ENCODE measurements at places on chromosomes 13 and 19.
A peak's percentile ranks its signal among the peaks of the same experiment; 100 is the strongest.

GRCh38 chr19:48480558-48481500 lies 11.7 kb downstream of the CYTH2 start:
- H3K36me3 ChIP-seq, result peaks cover 10% of the 10 kb centered on the region
- peaks cover 4% of the 10 kb centered on the region for H3K4me1 ChIP-seq
- DNase-seq, result peak; percentile 51
- H3K27ac ChIP-seq, result peak overlapping the region; percentile 77
- peak overlapping the region; percentile 82 for H3K4me3 ChIP-seq
- peaks cover 3% of the 10 kb centered on the region for H3K27me3 ChIP-seq

DNA sequence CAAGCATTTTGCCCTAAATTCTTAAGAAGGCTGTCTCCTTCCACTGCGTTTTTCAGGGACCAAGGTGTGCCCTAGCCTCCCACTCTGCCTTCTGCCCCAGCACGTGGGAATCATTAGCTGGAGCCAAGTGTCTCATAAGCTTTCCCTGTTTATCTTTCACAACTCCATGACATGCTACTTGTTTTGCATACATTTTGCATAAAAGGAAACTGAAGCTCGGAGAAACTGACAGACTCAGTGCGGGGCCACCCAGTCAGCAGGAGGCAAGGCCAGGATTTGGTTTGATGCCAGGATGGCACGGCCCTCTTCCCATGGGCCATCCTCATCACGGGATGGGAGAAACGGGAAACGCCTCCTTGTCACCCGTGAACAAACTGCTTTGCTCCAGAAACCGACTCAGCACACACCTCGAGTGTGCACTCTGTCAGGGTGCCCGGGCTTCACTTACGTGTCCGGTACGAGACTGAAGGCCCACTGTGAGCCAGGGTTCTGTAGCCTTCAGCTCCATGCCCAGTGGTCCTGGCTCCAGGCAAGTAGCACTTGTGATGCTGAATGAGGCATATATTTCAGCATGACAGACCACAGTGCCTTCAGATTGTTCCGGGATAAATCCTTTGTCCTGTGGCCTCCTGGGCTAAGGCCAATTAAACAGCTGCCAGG lies 9.6 kb downstream of the CEBPA start:
- H3K4me1 ChIP-seq, result no peaks in the 10 kb centered on the region
- DNase-seq, result no peak
- no peak overlapping the region for H3K27ac ChIP-seq
- no peaks in the 10 kb centered on the region for H3K36me3 ChIP-seq
- peaks cover 49% of the 10 kb centered on the region for H3K27me3 ChIP-seq

DNA sequence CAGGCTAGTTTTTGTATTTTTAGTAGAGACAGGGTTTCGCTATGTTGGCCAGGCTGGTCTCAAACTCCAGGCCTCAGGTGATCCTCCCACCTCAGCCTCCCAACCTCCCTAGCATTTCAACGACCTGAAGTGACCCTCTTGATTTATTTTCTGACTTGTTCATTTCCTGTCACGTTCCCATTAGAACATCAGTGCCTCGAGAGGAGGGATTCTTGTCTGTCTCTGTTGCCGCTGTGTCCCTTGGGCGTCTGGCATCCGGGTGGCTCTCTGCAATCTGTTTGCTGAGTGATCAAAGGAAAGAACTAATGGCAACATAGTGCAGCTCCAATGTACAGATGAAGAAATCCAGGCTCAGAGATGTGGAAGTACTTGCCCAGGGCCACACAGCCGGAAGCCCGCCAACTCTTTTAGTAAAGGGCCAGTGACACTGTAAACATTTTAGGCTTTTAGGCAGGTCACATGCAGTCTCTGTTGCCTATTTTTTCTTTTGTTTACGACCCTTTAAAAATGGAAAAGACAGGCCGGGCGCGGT lies 47.5 kb downstream of the NFIC start:
- no peak overlapping the region for H3K4me3 ChIP-seq
- H3K4me1 ChIP-seq, result no peaks in the 10 kb centered on the region
- no peak for DNase-seq

DNA sequence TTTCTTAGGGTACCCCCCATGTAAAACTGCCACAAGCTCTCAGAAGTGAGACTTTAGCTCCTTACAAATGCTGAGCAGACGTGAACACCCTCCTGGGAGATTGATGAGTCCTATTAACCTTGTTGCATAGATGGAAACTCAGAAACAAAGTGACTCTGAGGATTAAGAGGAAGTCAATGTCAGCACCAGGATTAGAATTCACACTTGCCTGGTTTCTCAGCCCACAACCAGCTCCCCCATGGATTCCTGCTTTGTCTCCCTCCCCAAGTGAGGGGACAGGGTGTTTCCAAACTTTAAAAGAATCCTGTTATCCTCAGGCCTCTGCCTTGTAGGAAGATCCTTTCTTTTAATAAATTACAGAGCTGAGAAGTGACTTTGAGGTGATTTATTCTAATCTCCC lies 324.4 kb downstream of the NDFIP2 start:
- H3K4me1 ChIP-seq, result no peaks in the 10 kb centered on the region
- no peaks in the 10 kb centered on the region for H3K36me3 ChIP-seq
- H3K27ac ChIP-seq, result no peak overlapping the region

DNA sequence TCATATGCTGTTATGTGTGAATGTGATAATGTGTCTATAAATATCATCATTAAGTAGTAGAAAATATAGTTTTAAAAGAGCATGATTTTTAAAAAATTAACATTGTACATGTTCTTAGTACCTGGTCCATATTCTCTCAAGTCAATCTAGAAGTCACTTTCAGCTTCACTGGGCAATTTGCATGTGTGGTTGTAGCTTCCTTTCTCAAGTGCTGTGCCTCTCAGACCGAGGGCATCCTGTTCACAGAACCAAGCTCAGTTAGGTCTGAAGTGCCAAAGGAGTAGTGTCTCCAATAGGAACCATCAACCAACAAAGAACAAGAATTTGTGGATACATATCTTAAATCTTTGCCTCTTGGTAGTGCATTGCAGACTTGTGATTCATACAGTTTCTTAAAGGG lies 541.8 kb upstream of the SLC10A2 start:
- H3K4me3 ChIP-seq, result no peak overlapping the region
- no peaks in the 10 kb centered on the region for H3K36me3 ChIP-seq
- no peak for DNase-seq
- H3K4me1 ChIP-seq, result no peaks in the 10 kb centered on the region
- no peak overlapping the region for H3K27ac ChIP-seq

GRCh38 chr13:59318320-59318930 lies 845.3 kb downstream of the DIAPH3 start:
- no peaks in the 10 kb centered on the region for H3K36me3 ChIP-seq
- DNase-seq, result peak; percentile 14
- no peaks in the 10 kb centered on the region for H3K27me3 ChIP-seq
- no peak overlapping the region for H3K4me3 ChIP-seq
- H3K4me1 ChIP-seq, result no peaks in the 10 kb centered on the region

DNA sequence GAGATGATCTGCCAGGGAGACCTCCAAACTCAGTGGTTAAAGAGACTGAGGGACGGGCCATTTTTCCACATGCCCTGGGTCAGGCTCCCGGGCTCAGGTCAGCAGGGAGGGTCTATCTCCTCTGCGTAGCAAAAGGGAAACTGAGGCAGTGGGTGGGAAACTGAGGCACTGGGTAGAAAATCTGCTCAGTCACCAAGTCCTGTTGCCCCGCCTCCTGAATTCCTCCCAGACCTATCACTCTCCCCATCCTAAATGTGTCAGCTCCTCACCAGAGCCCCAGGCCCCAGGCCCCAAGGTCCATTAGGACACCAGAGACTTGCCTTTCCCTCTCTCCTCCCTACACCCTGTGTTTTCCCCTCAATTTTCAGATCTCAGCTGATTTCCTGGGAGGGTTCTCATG lies 2.4 kb downstream of the CD320 start:
- no peak overlapping the region for H3K4me3 ChIP-seq
- peak overlapping the region; percentile 10 for H3K27ac ChIP-seq
- no peaks in the 10 kb centered on the region for H3K36me3 ChIP-seq

GRCh38 chr19:4425537-4425936 lies 23.1 kb downstream of the CHAF1A start:
- no peak overlapping the region for H3K4me3 ChIP-seq
- peaks cover 11% of the 10 kb centered on the region for H3K36me3 ChIP-seq
- no peak for DNase-seq
- no peaks in the 10 kb centered on the region for H3K4me1 ChIP-seq
- no peak overlapping the region for H3K27ac ChIP-seq

DNA sequence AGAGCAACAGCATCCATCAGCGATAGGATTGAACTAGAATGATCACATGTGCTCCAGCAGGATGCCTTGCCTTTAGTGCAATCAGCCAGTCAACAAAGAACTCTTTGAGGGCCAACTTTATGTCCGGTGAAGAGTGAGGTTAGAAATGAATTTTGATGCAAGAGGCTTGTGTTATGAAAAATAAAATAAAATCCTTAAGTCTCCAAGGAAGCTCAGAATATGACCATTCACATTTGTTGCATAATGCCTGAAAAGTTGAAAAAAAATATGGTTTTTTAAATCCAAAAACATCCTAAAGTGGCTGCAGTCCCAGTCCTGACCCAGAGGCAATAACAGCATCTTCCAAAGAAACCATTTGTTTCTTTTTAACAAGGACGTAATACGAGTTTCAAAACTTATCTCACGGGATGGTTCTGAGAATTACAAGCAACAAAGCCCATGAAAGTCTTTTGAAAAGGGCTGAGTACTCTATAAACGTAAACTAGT lies 61.3 kb downstream of the DCLK1 start:
- no peaks in the 10 kb centered on the region for H3K27me3 ChIP-seq
- no peak overlapping the region for H3K27ac ChIP-seq

DNA sequence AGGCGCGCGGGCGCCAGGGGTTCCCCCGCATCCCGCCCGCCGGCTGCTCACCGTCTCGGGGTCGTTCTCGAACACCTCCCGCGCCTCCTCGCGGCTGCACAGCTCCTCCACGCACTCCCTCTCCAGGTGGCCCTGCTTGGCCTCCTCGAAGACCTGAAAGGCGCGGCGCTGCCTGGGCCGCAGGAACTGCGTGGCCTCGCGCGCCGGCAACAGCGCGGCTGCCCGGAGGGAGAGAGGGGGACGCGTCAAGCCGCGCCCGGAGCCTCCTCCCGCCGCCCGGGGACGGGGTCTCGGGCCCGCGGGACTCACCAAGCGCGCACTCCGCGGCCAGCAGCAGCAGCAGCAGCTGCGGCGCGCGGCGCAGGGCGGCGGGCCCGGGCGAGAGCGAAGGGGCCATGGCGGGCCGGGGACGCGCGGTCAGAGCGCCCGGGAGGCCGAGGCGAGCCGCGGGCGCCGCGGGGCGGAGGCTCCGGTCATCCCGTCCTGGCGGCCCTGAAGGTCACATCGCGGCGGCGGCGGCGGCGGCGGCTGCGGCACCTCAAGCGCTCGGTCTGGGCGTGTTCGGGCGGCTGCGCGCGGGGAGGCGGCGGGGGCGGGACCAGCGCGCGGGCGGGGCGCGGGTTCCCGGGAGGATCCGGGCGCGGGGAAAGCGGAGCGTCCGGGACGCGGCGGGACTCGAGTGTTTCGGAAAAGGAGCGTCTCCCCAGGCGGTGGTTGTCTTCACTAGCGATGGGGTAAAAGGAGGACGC lies at the start of gene GAS6:
Gene GAS6, minus strand, starts transcription at position 553 of the 749 bp plus-strand sequence. Its CDS starts 156 bp downstream, at position 397.
- no peak for DNase-seq
- peaks cover 55% of the 10 kb centered on the region for H3K27me3 ChIP-seq
- no peak within 1 kb of the TSS for H3K27ac ChIP-seq
- H3K36me3 ChIP-seq, result no peaks in the 10 kb centered on the region

DNA sequence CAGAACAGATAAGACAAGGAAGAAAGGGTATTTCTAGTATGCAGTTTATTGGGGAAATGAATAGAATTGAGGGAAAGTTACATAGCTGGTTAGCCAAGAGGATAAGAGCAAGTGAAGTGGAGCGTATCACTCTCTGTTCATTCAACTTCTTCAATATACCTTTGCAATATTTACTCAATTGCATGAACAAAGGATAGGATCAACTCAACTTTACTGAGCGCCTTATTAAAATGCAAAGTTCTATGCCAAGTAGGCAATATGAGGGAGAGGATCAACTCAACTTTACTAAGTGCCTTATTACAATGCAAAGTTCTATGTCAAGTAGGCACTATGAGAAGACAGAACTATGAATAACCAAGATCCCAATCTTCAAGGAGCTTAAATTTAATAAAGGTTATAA lies 43.9 kb downstream of the ZC3H13 start:
- H3K4me1 ChIP-seq, result no peaks in the 10 kb centered on the region
- DNase-seq, result no peak
- no peak overlapping the region for H3K4me3 ChIP-seq
- H3K27me3 ChIP-seq, result no peaks in the 10 kb centered on the region
- H3K36me3 ChIP-seq, result peaks cover 30% of the 10 kb centered on the region

DNA sequence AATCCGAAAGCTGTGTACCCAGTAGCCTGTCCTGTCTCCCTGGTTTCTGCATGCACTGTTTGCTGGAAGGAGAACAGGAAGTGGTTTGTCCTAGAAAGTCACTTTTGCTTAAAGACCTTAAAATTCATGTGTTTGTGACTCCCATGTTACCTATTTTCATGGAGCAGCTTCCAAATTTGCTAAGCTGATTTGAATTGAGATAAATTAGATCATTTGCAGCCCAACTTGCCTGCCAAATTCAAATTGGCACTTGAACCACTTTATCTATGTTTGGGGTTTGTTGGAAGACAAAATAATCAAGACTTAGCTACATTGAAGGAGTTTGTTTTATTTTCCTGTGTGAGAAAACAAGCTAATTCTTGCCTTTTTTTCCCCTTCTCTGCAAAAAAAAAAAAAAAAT lies 532.5 kb downstream of the DIAPH3 start:
- DNase-seq, result no peak
- no peak overlapping the region for H3K27ac ChIP-seq
- no peak overlapping the region for H3K4me3 ChIP-seq
- H3K4me1 ChIP-seq, result no peaks in the 10 kb centered on the region
- H3K36me3 ChIP-seq, result no peaks in the 10 kb centered on the region

GRCh38 chr13:32039056-32039455 lies 7.5 kb downstream of the FRY start:
- no peak for DNase-seq
- H3K36me3 ChIP-seq, result no peaks in the 10 kb centered on the region
- no peak overlapping the region for H3K27ac ChIP-seq

- peaks cover 14% of the 10 kb centered on the region for H3K27me3 ChIP-seq
- no peak overlapping the region for H3K4me3 ChIP-seq
- no peak for DNase-seq
- H3K36me3 ChIP-seq, result no peaks in the 10 kb centered on the region
- H3K27ac ChIP-seq, result no peak overlapping the region
- H3K4me1 ChIP-seq, result no peaks in the 10 kb centered on the region
These were observed 31.2 kb upstream of the ANKRD10 start for GRCh38 chr13:110945928-110946570.

DNA sequence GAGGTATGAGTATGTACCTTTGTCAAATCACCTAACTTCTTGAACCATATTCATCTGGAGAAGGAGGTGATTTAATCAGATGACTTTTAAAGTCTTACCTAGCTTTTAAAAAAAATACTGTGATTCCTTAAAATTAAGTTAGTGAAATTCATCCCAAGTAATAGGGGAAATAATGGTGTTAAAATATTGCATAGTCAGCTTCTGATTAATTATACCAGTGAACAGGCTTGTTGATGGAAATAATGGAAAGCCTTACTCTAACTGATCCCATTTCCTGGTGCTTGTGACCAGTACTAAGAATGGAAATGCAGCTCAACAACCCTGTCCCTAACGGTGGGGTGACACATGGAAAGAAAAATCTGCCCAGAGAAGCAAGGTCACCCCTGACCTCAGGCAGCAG lies 130.7 kb downstream of the CDK8 start:
- H3K4me1 ChIP-seq, result no peaks in the 10 kb centered on the region
- no peaks in the 10 kb centered on the region for H3K27me3 ChIP-seq
- no peak overlapping the region for H3K27ac ChIP-seq
- no peak for DNase-seq
- H3K36me3 ChIP-seq, result peaks cover 22% of the 10 kb centered on the region

GRCh38 chr13:87981416-87981815 lies 310.2 kb downstream of the SLITRK5 start:
- no peaks in the 10 kb centered on the region for H3K4me1 ChIP-seq
- H3K27ac ChIP-seq, result no peak overlapping the region
- no peaks in the 10 kb centered on the region for H3K36me3 ChIP-seq
- H3K27me3 ChIP-seq, result no peaks in the 10 kb centered on the region
- H3K4me3 ChIP-seq, result no peak overlapping the region
